ENCODE measurements at places on chromosomes 5 and 9.

GRCh38 chr5:54867310-54867944 lies 118.0 kb downstream of the ESM1 start:
- peak; percentile 56 for DNase-seq

GRCh38 chr5:119379942-119380547 lies 24.2 kb downstream of the TNFAIP8 start:
- DNase-seq = no peak

DNA sequence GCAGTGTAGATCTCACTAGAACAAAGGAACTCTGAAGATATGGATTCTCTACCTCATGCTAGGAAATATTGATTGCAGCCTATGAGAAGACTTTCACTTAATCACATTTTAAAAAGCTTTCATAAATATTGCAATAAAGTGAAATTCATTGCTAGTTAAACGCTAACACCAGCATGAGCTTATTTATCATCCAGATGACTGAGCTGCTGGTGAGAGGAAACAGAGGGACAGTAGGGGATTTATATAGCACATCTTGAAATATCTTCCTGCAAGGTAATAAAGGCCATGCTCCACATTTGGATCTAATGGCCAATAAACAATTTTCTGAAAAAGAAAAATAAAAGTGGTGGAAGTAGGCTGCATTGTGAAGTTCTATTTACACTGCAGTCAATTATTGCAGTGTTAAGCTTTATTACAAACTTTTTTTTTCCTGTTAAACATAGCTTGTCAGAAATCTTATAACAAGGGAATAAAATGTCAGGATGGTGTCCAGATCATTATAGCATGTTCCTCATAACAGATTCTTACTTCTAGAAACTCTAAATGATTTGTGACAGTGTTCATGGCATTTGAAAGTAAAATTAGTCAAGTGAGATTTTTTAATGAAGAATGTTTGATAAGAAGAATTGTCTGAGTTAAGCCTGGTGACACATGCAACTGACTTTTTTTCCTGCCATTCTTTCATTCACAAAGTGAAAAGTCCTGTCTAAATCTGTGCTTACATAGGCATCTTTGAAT lies 342.6 kb downstream of the DMAC1 start:
- no peak for DNase-seq

GRCh38 chr9:136997830-136998234 lies 1.5 kb upstream of the CLIC3 start:
- no peak for DNase-seq

DNA sequence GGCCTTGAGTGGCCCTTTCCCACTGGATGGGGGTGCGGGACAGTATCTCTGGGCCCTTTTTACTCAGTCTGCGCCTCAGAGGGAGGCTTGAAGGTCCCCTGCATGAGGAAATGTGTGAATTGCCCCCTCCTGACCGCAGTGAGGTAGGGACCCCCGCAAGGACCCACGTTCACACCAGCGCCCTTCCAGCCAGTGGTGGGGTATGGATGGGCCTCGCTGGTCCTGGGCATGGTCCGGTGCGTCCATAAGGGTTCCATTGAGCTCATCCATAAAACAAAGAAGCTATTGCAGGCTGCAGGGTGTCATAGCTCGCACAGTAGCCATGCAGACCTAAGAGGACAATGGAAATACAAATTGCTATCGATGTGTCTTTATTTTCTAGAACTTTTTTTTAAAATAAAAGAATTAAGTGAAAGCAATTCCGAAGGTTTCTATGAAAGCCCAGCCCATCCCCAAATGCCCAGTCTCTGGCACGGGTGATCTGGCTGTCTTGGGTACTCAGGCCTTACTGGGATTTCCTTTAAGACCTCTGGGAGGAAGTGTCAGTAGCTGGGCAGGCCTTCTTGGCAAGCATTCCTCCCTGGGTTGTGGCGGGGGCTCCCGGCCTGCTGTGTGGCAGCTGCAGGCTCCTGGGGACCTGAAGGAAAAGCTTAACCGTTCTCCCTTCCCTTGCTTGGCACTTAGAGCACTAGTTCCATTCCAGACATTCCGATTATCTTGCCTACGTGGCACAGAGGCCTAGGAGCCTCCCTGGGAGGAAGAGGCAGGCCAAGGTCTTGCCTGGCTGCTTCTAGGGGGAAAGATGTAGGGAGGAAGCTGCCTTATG lies 1.5 kb upstream of the SEMA5A start:
- no peak for DNase-seq

- no peak for DNase-seq
Measured at GRCh38 chr5:136506131-136506530, 140.8 kb upstream of the TRPC7 start.
